ENCODE measurements at places on chromosomes 3 and 15.

DNA sequence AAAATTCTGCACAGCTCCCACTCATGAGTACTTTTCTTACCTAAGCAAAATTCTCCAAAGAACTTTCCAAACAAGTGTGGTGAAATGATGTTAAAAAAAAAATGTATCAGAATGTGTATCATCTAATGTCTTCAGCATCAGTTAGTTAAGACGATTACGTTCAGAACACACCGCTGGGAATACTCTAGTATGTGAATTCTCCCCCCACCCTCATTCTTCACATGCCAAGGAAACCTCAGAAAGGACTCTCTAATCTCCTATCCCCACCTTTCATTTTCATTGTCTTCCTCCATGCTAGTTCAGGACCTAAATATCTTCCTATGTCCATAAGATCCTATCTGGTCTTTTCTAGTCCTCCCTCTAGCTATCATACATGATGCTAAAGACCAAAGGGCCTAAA, 457.4 kb downstream of the SHQ1 start:
- no peak for DNase-seq

DNA sequence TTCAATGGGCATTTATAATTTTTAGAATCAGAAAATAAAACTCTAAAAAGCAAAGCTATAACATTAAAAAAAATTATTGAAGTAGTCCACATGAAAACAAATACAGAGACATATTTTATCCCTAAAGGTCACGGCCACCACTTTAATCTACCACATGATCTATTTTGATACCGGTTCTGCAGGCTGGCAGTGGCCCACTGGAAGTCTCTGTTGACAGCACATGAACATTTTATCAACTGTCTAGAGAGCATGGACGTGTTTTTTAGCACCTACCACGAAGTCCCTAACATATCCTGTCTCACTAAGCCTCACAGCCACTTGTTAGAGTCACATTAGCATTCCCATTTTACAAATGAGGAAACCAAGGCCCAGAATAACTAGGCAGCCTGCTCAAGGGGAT, 1.8 kb upstream of the CPA3 start:
- no peak for DNase-seq

- no peak for DNase-seq
Measured at GRCh38 chr3:174168538-174169254, 690.4 kb upstream of the NAALADL2 start.

DNA sequence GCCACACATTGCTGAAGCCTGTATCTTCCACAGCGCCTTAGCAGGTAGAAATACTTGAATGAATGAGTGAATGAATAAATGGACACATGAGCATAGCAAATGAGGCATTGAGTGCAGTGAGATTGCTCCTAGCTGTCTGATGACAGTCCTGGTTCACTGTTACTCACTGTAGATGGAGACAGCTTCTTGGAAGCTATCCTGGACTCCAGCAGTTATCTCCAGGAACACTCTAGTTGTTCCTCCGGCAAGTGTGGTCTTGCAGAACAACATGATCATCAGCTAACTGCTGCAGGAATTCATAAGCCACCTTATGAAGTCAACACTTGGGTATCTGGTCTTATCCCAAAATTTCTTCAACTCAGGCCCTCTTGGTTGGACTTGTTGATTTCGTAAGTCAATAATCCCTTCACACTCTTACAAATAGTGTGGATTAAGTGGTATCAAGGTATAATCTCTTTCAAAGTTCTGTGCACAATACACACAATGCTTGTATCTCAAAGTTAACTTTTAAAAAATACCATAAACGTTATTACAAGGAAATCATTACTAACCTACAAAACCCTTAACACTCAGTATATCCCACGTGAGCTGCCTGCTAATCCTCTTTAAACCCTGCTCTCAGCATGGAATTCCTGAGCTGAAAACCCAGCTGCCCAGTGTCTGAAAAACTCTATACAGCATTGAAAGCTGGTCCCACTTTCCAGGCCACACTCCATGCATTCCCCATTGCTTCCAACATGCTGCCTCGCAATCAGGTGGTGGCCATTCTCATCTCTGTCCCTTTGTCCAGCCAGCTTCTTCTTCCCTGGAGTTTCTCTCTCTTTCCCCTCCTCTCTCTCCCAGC, 14.4 kb upstream of the ZBTB38 start:
- DNase-seq: peak; percentile 66

DNA sequence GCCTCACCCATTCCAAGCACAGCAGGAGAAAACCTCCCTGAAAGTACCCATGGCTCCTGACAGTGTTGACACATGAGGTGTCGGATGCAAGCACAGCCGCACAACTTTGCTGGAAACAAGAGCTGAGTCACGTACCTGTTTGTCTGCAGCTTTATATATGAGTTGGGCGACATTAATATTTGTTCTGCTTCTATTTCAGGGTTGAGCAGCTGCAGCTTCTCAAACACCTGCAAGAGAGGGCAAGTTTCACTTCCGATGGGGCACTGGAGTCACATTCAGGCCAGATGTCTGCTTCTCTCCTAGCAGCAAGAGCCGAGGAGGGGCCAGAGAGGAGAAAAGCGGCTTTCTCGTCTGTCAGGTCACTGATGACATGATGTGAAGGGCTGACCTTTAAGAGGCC, 88.0 kb downstream of the NUP210 start:
- DNase-seq: no peak

DNA sequence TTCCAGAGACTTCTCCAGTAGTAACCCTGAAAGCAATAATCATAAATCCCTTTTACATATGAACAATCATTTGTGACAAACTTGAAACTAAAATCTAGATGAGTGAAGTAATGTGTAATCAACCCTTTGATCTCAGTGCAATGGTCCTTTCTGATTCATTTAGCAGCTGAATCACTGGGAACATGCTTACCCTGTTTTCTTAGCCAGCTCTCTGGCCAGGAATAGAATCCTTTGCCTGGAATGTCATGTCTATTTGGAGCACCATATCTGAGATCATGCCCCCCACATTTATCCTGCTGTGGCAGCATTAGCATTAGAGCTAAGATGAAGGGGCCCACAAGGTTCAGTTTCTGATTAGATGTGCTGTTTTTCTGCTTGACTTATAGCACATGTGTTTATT, 309.8 kb downstream of the OXSM start:
- DNase-seq: no peak

DNA sequence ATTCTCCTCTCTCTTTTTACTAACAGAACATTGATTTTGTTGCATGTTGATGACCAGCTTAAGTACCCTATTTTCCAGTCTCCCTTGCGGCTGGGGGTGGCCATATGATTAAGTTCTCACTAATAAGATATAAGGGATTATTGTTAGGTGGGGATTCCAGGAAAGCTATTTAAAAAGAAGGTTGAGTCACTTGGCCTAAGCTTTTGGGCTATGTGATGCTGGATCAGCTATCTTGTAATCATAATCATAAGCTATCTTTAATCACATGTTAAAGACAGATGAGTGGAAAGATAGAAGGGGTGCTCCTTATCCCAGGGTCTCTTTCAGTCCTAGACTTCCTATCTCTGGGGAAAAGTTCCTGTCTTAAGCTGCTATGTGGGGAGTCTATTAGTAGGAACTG, 59.9 kb downstream of the CGNL1 start:
- DNase-seq: no peak

DNA sequence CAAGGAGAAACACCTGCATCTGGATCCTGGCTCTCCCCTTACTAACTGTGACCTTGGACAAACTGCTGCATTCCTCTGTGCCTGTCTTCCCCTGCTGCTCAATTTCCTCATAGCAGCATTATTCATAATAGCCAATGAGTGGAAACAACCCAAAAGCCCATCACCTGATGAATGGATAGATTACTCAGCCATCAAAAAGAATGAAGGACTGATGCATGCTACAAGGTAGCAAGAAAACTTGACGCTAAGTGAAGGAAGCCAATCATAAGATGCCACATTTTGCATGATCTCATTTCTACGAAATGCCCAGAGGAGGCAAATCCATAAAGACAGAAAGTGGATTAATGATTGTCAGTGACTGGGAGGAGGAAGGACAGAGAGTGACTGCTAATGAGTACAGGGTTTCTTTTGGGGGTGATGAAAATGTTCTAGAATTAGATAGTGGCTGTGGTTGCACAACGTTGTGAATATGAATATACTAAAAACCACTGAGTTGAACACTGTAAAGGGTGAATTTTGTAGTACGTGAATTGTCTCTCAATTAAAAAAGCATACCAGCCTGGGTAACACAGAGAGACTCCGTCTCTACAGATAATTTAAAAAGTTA, 11.2 kb downstream of the IGDCC4 start:
- DNase-seq: peak; percentile 33

DNA sequence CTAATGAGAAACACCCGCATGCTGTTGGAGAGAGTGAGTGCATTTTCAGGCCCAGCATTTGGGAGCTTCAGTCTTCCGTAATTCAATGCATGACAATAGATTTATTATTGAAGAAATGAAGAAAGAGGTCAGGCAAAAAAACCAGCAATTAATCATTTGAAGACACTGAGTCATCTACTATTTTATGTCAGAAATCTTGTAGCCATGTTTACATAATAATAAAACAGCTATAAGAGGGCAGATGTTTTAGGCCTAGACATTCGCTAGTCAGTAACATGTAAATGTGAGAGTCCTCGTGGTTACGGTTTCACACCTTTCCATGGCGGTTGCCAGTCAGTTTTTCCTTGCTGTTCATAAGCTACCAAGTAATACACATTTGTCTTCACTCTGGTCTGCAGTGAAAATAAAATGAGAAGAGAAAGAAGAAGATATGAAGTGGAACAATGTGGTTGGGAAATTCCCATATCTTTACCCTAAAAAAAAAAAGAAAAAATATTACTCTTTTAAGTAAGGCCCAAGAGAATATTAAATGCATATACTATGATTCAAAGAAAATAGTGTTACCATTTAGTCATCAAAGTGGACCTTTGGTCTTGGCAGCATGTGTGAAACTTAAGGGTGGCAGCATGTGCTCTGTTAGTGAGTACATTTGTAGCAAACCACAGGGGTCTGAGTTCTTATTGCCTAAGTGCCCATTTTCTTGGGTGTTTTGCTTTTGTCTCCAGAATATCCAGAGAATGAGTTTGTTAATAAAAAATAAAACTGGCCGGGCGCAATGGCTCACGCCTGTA, 140.5 kb upstream of the TBL1XR1 start:
- peak; percentile 84 for DNase-seq

GRCh38 chr15:99059010-99059981, 45.6 kb upstream of the SYNM start:
- DNase-seq: peak; percentile 93

DNA sequence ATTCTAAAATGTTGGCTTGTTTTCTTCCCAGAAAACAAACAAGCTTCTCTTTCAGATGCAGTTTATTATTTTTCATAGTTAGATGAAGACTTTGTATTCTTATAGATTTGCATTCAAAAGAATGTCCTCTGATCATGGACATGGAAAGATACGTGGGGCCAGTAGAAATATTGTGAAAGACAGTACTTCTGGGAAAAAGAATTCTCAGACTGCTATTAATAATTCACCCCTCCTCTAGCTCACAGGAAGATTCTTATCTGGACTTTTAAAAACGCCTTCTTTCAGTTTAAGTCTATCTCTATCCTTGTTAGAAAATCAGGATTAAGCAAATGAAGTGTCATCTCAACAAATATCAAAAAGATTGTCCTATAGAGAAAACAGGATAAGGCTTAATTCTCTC, 514.1 kb upstream of the ADAMTS9 start:
- DNase-seq: no peak

DNA sequence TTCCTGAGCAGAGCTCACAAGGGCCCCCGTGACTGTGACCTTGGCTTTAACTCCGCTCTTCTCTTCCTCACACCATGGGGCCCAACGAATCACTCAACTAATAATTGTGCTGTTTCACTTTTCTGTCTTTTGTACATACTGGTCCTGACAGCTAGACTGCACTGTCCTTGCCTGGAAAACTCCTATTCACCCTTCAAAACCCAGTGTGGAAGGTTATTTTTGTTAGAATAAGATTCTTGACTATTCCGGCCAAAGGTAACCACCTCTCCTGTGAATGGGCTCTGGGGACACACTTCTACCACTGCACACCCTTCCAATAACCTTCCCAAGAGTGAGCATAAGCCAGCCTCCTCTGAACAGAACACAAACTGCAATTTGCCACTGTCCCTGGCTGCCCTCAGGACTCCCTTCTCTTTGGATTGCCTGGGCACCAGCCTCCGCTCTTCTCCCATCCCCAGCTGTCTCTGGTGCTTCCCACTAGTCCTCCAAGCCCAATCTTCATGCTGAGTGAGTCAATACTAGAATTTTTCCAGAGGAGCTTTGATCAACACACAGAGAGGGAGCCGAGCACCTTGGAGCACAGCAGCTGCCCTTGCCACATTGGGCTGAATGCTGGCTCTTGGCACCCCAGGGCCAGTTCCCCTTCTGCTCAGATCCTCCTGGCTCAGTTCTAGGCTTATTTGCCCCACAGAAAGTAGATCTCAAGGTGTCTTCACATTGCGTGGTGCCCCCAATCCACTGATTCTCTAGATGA, 2.1 kb downstream of the SCN5A start:
- no peak for DNase-seq

DNA sequence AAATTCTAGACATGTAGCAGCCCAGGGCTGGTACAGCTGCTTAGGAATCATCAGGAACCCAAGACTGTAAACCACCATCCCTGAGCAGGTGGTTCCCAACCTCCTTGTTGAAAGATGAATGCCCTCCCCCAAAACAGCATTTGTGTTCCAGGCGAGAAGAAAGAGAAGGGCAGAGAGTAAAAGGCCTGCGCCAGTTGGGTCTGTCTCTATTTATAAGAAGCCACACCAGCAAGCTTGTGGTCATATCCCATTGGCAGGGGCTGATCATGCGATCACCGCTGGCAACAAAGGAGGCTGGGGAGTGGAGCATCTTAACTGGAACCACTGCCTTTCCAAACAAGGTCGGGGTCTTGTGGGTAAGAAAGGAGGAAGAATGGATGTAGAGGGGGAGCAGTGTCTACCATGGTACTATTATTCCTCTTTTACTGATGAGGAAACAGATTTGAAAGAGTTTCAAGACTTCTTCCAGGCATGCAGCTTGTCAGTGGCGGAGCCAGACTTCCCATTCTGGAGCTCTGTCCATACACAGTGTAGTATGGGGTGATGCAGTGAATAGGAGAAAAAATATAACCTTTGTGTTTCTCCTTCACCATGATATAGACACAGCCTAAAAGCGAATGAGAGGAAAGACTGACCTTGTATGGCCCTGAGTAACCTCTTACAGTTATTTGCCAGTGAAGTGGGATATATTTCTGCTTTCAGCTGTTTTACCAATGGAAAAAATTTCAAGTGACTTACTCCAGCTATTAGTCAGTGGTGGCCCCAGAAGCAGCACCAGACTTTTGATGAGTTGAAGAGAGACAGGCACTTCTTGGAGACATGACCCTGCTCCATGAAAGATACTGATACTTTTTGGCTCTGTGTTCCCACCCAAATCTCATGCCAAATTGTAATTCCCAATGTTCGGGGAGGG, 222.6 kb downstream of the ABHD5 start:
- no peak for DNase-seq

DNA sequence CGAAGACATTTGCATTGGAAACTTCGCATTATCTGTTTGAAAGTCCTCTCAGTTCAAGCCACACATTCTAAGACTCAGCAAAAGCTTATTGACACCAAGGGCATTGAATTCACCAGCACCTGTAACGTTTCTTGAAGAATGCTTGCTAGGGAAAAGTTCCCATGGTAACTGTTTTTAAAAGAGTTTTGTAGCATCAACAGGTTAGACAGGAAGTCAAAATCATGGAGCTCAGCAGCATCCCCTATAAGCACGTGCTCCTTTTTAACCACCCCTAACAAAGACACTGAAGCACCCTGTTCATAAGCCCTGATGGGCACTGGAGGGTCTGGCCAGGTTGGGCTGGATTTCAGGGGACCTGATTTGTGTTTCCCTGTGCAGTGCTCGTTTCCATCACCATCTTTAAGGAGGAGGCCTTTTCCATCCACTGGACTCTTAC, 229.7 kb upstream of the BHLHE40 start:
- no peak for DNase-seq

GRCh38 chr3:23895181-23895580, 21.6 kb downstream of the NKIRAS1 start:
- no peak for DNase-seq

- no peak for DNase-seq
Measured at GRCh38 chr3:136276049-136276755, 26.1 kb downstream of the PCCB start.

All from GM23248 (cell line).